Activated CD8-positive, alpha-beta memory T cell treated with anti-CD3 and anti-CD28 coated beads for 24 hours (primary cell): ENCODE measurements at places on chromosomes 11 and 22.
A peak's percentile ranks its signal among the peaks of the same experiment; 100 is the strongest.

- DNase-seq = no peak
Measured at GRCh38 chr11:2713661-2714462, 14.1 kb upstream of the KCNQ1OT1 start.

DNA sequence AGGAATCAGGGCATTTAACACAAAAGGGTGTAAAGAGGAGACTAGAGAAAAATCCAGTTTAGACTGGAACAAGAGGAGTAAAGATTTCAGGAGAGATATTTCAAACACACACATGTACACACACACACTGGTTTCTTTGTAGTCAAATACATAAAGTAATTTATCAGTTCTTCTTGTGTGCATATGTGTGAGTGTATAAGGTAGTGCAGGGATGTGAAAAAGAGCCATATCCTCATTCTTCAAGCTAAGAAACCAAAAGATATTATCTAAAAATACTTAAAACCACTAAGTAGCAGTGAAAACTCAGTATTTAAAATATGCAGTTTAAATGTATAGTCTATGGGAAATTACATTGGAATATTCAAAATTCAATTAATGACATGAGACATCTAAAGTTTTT lies 52.5 kb upstream of the CARD18 start:
- DNase-seq = no peak

- no peak for DNase-seq
Measured at GRCh38 chr11:131618201-131618600, 247.8 kb downstream of the NTM start.

- DNase-seq = no peak
Measured at GRCh38 chr11:128575961-128576350, 11.4 kb downstream of the ETS1 start.

GRCh38 chr11:122852796-122853160 lies 14.5 kb downstream of the CRTAM start:
- DNase-seq = no peak

GRCh38 chr22:29833392-29833965 lies 4.6 kb downstream of the ASCC2 start:
- no peak for DNase-seq

- peak; percentile 58 for DNase-seq
Measured at GRCh38 chr11:61072316-61073109, 29.8 kb upstream of the CD5 start.

- DNase-seq = no peak
Measured at GRCh38 chr22:31764785-31765184, 11.0 kb downstream of the DEPDC5 start.

- no peak for DNase-seq
Measured at GRCh38 chr11:132804258-132804657, 728.0 kb downstream of the OPCML start.

- no peak for DNase-seq
Measured at GRCh38 chr11:112630496-112630895, 330.7 kb upstream of the NCAM1 start.

DNA sequence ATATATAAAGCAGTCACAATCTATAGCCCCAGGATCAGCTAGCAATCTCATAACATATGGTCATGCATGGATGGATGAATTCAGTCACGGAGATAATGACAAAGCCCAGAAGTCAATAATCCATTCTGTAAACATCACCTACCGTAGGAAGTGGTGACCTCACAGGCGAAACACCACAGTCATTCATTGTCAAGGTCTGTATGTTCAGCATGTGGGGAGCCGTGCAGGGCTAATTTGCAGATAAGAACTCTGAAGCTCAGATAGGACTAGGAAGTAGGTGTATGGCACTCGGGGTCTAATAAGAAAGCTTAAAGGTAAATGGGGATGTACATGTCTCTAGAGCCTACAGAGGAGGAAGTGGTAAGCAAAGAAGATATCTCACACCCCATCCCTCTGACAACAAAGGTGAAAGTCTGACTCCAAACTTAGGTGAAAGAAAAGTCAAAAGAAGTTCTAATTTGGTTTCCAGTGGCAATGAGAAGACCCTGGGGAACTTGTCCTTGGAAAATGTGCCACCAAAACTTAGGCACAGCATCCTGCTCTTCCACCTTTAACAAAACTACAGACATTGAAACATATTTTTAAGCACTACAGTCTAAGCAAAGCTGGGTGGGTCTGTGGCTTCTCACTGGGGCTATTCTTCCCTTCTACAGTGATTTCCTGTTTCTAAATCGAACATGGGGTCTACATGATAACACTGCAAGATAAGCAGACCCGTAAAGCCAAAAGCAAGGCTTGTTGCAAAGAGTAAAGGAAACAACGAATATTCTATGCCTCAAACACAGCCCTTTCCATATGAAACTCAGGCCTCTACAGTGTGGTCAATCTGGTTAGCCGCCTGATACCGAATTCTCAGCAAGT lies 5.2 kb downstream of the CRTAM start:
- no peak for DNase-seq
